ENCODE measurements at places on chromosomes 2 and 18.

- no peak for DNase-seq
Observed at GRCh38 chr2:235162837-235163197, 211.0 kb downstream of the SH3BP4 start.

DNA sequence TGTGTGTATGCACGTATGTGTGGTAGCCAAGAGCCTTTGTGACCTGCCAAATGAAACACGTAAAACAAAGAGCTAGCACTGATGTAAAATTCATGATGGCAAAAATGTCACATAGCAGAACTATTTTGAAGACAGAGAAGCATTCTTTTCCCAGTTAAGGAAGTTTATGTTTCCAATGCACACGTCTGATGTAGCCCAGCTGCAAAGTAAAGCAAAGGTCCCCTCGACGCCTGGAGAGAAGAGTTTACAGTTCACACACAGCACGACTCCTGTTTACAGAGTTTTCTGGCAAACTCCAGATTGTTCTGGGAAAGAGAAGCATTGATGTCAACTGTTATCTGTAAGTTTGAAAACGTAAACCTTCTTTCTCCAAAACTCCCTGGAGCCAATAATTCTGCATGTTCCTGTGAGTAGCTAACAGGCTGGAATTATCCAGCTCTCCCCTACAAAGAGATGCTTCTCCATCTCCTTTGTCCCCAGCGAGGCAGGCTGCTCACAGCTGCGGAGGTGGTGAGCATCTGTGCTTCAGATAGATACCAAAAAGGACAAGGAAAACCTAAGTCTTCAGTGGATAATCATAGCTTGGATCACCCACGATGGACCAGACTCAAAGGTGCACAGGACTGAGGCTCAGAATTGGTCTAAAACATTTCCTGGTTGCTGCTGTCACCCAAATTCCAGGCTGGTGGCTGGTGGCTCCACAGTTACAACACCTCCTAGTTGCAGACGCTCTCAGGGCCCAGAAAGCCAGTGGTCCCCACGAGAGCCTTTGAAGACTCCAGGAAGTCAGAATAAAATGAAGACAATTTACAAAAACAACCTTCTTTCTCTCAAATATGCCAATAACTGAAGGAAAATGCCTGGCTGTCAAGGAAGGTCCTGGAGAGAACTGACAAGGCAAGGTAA, 87.4 kb downstream of the COL6A3 start:
- DNase-seq, result no peak

DNA sequence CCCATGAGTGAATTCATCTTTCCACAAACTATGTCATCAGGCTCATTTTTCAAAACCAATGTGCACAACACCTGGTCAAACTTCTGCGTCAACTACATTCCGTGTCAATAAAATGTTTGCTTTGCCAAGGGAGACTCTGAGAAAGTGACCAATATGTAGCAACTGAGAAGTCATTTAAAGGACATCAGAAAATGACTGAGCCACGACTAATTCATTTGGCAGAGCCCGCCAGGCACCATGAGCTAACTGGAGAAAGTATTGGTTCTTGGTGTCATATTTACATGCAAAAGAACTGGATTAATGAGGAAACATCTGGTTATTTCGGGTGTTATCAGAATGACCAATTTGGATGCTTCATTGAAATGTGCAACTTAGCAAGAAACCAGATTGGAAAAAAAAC, 7.2 kb downstream of the RND3 start:
- DNase-seq, result no peak

DNA sequence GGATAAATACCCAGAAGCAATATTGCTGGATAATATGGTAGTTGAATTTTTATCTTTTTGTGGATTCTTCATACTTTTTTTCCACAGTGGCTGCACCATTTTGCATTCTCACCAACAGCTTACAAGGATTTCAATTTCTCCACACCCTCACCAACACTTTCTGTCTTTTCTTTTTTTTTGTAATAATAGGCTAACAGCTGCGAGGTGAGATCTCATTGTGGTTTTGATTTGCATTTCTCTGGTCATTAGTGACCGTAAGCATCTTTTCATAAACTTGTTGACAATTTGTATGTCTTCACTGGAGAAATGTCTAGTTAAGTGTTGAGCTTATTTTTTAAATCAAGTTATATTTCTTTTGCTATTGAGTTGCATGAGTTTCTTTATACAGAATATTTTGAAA, 17.6 kb upstream of the SLC9A2 start:
- DNase-seq, result no peak

DNA sequence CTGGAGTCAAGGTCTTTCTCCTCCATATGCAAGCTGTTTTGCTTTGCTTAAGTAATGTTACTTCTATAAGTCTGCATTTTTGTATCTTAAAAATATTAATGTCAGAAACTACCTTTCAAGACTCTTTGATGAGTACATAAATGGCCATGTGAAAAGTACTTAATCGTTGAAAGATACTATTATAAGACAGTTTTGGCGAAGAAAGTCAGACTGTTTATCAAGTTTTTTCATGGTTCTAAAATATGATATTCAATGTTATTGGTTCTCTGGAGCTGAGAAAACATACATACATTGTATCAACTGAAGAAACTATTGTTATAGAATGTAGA, 25.1 kb downstream of the FBXO48 start:
- no peak for DNase-seq

DNA sequence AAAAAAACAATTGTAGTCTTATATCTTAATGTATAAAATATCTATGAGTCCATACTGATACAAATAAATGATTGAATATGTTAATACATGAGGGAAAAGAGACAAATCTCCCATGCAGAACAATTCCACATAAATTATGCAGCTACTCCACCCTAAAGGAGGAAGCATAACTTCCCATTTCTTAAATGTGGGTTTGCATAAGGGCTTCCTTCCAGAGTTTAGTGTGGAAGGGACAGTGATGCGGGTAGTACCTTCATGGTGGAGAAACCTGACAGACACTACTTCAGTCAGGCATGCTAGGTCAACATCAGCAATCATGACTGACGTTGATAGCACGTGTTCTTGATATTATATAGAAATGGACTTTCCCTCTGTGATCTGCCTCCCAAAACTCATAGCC, 146.9 kb upstream of the STON1 start:
- no peak for DNase-seq

DNA sequence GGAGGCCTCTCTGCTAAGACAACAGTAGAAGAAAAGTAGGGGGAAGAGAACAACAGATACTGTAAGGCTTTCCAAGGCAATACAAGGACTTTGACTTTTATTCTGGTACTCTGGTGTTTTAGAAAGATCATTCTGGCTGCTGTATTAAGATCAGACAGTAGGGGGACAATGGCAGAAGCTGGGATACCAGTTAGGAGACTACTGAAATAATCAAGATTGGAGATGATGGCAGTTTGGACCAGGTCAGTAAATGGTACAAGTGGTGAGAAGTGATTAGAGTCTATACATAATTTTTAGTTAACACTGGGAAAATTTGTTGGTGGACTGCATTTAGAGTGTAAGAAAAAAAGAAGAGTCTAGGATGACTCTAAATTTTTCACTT, 139.7 kb downstream of the ROCK1 start:
- DNase-seq, result no peak

DNA sequence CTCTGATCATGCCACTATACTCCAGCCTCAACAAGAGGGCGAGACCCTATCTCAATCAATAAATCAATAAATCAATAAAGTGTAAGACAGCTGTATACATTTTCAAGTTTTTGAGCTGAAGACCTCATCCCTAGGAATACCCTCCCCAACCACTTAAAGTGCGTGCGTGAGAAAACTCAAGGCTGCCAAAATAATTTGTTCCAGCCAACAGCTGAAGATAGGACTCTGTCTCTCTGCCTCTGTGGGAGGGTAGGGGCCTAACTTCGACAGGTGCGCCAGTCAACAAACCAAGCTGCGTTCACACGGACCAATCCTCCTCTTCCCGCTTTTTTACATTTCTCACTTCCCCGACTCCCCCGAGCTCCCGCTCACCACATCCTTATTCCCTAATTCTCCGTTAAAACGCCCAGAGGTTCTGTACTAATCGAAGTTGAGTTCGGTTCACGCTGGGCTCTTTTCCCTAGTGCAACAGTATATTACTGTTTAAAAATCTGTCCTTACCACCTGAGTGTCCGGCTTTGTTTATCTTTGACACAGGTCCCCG, 618 bp downstream of the POLR2D start:
- DNase-seq, result no peak

GRCh38 chr2:100887039-100887578, 67.2 kb downstream of the NPAS2 start:
- DNase-seq, result no peak

DNA sequence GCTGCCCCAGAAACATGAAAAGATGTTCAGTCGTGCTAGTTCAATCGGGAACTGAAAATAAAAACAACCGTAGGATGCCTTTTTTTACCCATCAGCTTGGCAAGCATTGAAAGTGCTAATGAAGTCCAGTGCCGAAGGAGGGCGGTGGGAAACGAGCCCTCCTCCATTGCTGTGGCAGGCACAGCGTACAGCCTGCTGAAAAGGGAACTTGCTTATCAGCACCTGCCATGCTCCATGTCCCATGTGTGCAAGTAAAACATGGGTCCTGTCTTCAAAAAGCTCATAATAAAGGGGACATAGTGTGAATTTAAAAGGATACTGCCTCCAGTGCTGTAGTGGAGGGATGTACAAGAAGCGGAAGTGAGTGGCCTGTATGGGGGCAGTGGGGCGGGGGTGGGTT, 82.4 kb downstream of the ARMC9 start:
- DNase-seq, result no peak

GRCh38 chr2:41726364-41726763, 321.5 kb upstream of the PKDCC start:
- DNase-seq, result no peak

DNA sequence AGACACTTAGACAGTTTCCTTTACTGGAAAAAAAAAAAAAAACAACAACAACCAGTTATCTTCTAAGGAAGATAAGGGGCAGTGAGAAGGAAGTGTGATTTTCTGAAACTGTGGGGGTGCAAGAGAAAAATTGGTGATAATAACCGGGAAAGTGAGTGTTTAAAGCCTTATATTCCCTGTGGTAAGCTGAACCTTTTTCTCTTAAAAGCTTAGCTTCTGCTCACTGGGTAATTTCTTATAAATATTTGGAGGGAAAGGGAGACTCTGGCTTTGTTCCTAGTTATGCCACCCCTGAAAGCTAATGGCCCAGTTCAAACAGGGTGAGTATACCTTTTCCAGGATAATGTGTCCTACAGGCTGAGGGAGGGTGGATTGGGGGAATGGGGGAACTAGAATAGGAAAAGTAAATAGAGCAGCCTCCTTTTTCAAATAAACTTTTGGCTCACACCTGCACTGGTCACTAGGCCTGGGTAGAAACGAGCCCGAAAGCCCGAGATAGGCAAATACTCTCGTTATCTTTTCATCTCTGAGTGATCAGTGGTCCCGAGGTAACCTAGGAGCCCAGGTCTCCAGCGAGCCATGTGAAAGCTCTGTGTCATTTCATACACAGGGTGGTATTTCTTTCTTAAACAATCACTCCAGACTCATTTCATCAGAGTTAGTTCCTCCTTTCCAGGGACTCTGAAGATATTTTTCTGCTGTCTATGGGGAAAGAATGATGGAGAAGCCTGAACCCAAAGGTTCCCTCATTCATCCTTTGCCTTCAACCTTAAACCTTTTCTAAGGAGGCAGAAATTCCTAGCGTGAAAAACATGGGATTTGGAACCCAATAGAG, 15.5 kb upstream of the SRBD1 start:
- no peak for DNase-seq

DNA sequence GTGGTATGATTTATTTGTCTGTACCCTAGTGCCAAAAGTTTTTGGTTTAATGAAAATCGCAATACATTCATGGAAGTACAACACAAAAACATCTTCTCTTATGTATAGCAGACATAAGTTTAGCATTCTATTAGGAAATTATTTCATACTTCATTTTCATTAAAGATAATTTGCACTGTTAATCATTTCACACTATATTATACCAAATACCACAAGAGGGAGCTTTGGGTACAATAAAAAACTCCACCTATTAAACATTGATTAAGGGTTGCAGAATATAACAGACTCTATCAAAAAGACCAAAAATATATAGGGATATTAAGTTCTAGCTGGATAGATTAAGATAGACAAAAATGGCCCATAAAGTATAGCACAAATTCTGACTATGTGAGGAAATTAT, 79.0 kb downstream of the SLC66A3 start:
- DNase-seq, result no peak

DNA sequence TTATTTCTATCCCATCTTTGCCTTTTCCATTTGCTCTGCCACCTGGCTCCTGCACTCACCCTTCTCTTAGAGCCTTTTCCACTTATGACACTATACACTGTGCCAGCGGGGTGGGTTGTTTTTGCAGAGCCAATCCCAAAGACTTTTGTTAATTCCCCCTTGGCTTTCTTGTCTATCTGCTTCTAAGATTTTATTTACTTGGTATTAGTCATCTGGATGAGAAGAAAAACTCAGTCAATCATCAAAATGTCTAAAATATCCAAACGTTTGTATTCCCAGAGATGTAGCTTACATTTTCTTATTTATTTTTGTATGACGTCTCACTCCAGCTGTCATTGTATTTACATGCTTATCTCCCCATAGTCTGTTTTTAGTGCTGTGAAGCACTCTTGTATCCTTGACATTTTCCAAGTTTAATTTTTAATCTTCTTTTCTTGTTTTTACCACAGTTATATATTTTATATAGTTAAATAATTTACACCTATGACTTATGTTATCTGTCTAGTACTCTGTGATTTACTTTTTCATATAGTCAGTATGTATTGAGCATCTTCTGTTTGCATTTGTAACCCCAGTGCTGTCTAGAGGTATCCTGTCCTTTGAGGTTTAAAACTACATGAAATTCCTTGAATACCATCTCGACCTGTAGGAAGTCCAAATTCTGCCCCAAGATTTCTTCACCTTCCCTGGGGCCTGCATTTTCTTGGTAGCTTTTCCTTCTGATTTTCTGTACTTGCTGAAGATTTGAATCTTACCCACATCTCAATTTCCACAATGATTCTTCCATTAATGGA, 55.1 kb downstream of the COL4A3 start:
- DNase-seq, result no peak

- DNase-seq, result no peak
Observed at GRCh38 chr2:67625690-67626475, 228.8 kb downstream of the ETAA1 start.

DNA sequence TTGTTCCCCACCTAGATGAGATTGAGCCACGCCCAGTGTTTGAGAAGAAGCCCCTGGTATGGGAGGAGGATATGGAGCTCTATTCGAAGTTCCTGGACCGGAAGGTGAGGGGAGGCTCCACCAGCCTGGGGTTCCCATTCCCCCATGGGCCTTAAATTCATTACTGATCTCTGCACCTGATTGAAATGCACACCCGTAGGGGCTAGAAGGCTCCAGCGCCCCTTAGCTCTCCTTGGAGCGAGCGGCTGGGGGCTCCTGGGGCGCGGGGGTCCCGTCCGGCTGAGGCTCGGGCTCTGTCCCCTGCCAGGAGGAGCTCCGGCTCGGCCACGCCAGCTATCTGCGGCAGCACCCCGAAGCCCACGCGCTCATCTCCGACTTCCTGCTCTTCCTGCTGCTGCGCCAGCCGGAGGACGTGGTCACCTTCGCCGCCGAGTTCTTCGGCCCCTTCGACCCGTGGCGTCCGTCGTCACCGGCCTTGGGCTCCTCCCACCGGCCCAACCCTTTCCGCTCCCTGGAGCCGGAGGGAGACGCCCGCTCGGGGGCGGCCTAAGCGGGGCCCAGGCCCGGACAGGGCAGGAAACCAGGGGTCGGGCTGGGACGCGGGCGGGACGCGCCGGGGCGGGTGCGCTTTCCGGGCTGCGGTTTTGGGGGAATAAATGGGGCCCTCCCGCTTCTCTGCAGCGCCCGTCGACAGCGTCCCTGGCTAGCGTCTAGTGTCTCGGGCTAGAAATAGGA, 10.9 kb downstream of the CATIP start:
- peak; percentile 44 for DNase-seq

- DNase-seq, result no peak
Observed at GRCh38 chr2:29012211-29012681, 31.1 kb downstream of the TOGARAM2 start.
